Hematopoietic multipotent progenitor cell treated with erythropoietin and hydrocortisone succinate and interleukin-3 and kit ligand, for 8 days (in vitro differentiated cells): ENCODE measurements at places on chromosomes 7 and 10.

DNA sequence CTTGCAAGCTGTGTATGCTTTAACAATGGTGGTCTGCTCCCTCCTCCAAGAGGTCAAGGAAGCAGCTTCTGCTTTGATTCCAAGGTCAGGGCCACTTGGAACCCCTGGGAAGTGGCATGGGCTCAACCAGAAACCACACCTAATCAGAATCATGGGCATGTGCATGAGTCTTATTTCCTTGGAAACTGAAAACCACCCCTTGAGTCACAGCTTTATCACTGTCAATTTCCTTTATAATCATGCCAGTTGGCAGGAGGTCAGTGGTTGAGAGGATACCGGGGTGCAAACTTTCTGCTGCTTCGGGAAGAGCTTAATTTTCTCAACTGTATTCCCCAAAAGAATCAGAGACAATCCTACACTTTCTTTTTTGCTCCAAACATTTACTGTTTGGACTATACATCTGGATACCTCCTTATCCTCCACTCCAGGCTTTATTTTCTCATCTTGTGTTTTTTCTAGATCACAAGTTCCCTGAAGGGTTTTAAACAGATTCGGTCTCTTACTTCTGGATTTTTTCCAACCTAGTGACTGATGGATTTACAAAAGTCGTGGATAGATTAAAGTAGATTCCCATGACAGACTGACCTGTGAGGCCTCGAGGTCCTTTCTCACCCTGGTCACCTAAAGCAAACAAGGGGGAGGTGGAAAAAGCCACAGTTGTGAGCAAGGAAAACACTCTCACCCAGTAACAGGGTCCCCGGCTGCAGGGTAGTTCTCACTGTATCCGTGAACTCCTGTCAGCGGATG, 36.0 kb downstream of the COL17A1 start:
- DNase-seq = peak; percentile 47

DNA sequence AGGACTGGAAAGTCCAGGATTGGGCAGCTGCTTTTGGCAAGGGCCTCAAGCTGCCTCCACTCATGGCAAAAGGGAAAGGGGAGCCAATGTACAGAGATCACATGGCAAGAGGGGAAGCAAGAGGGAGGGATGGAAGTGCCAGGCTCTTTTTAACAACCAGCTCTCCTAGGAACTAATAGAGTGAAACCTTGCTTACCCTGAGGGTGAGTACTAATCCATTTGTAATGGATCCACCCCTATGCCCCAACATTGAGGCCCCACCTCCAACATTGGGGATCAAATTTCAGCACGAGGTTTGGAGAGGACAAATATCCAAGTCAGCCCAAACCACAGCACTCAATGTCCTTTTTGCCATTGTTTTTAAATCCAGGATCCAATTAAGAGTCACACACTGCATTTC, 12.5 kb downstream of the HABP2 start:
- DNase-seq = no peak

- DNase-seq = no peak
Observed at GRCh38 chr10:52853704-52854103, 81.1 kb upstream of the MBL2 start.

DNA sequence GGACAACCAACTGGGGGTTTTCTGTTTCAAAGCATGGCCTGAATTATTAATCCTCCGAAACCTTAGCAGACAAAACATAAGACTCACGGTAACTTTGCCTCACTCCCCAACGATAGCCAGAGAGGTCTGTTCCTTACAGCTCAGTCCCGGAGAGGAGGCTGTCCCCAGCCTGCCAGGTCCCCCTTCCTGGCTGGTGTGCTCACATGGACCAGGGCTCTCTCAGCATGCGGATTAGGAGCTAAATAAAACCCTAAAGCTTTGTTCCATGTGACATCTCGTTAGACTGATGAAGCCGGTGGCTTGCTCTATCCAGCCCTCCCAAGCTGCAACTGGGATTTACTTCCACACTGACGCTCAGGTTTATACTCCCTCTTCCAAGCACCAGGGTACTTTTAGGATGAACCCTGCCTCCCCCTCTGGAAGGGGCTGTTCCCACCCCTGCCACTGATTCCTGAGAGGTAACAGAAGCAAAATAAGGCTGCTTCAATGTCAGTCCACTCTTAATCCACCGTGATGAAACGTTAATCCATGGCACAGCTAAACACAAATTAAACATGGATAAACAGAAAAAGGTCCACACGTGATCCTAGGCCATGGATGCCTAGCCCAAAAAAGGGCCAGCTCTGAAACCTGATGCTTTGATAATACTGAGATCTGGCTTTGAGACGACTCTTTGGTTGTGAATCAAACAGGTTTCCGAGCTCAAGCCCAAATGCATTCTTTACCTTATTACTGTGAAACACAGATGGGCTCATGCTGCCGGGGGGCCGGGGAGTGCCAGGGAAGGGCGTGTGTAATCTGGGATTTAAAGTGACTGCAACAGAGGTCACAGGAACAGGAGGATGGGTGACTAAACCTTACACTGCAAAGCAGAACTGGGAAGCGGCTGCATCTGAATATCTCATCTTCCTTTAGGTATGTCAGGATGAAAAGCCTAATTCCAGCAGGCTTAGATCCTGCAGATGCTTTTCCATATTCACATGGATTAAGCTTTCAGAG, 86.2 kb downstream of the ZRANB1 start:
- DNase-seq = no peak

GRCh38 chr7:55470261-55470660, 102.0 kb downstream of the VOPP1 start:
- no peak for DNase-seq

DNA sequence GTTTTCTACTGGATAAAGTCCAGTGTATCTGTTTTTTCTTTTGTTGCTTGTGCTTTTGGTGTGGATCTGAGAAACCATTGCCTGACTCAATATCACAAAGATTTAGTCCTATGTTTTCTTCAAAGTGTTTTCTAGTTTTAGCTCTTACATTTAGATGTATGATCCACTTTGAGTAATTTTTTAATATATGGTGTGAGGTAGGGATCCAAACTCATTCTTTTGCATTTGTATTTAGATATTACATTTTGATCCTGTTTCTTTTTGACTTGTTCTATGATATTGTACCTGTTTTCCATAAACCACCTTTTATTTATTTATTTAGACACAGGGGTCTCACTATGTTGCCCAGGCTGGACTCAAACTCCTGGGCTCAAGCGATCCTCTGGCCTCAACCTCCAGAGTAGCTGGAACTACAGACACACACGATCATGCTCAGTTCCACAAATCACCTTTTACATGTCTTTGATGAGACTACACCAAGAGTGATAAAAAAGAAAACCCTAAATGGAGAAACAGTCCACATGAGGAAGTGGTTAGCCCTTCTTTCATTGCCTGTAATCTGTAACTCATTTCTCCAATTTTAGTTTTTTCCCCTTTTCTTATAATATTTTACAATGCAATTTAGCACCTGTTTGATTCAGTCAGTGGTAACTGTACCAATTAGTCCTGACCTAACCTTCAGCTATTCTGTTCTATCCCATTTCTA, 86.0 kb downstream of the SLC37A3 start:
- no peak for DNase-seq

- no peak for DNase-seq
Observed at GRCh38 chr7:20484356-20484755, 131.1 kb upstream of the ABCB5 start.

- DNase-seq = no peak
Observed at GRCh38 chr7:98771519-98771918, 98.3 kb downstream of the TMEM130 start.

DNA sequence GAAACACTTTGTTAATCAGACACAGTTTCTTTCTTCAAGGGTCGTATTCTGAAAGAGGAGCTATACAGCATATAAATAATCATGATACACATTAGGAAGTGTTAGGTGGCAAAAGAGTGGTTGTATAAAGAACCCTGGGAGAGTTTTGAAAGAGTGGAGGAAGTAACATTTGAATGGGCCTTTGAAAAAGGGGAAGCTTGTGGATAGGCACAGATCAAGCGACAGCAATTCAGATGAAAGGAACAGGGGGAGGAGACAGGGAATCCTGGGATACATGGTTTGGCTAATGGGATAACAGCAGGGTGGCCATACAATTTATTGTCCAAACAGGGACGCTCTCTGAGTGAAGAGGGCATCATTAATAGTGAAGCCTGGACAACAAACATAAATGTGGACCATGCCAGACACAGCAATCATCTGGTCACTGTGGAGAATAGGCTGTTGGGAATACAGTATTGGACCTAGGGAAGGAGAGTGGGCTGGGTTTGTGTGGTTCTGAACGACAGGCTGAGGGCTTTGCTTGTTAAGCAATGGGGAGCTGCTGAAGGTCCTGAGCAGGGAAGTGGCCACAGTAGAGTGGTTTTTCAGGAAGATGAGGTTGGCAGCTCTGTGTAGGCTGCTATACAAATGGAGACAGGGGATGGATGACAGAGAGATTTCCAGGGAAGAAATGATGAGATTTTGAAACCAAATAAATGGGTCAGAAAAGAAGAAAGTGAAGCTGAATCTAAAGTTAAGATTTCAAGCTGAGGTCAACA, 75.9 kb downstream of the ICA1 start:
- DNase-seq = no peak

DNA sequence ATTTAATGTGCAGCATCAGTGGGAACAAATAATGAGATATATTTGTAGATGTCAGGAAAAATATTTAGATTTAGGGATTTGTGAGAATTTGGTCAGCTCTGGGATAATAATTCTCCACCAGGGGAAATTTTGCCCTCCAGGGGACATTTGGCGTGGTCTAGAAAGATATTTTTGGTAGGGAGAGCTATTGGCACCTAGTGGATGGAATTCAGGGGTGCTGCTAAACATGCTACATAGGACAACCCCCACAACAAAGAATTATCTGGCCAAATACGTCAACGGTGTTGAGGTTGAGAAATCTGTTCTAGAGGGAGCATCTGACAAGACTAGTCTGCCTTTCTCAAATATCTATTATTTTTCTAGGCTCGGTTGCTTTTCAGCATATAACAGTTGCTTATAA, 2.1 kb downstream of the ADK start:
- no peak for DNase-seq

- no peak for DNase-seq
Observed at GRCh38 chr10:51106311-51106945, 32.1 kb downstream of the PRKG1 start.

GRCh38 chr7:121966276-121966934, 93.4 kb downstream of the PTPRZ1 start:
- DNase-seq = no peak

DNA sequence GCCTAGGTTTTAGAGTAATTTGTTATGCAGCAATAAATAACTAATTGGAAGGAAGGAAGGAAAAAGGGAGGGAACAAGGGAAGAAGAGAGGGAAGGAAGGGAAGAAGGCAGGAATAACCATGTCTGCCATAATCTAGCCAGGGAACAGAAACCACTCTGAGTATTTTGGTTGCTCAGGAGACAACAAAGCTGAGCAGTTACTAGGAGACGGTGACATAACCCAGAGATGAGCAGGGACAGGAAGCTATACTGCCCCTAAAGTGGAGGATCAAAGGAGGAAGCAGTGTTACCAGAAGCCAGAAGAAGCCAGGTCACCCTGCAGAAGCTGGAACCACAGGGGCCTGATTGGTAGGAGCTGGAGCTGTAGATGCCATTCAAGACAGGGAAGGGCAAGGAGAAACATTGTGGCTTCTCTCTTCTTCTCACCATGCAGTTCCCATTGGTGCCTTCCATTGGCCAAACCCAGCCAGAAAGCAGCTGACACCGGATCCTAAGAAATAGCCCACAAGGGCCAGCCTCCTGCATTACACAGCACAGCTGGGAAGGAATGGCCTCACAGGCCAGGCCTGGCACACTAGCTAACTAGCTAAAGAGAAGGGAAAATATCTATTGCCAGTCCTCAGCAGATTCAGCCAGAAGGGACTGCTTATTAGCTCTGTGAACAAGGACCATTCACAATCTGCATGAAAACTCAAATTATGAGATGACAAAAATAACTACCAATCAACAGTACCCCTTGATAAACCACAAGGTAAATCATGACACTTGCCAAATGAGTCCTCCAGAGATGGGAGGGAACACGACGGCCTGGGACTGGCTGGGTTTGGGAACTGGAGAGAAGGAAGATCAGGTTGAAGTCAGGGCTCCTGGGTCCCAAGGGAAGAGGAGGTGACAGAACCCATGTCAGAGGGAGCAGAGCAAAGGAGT, 184.5 kb upstream of the NFE2L3 start:
- no peak for DNase-seq

GRCh38 chr10:73796766-73797165, 11.4 kb downstream of the ZSWIM8 start:
- no peak for DNase-seq

DNA sequence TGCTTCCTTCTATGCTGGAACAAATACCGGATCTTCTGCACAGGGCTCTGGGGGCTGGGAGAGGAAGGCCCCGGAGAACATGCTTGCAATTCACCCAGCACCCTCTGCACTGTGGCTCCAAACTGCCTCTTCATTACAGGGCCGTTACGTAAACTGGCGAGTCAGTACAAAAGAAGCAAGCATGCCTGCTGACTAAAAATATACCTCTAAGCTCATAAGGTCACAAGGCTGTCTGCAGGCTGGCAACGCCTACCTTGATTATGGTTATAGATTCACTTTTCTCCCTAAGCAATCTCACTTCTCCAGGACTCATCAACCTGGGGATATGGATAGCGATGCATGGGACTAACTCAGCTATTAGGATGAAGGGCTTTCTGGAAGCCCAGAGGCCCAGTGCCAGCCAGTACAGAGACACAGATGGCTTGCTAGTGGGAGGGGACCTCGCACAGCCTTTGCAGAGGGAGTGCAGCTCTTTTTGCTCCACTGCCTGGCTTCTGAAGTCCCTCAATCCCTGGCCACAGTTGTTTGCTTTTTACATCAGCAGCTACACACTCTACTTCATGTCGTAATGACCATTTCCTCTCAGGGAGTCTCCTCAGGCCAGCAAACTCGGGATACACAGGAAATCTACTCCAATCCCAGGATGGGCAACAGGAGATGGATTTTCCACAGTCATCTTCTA, 96.1 kb downstream of the SH3PXD2A start:
- DNase-seq = no peak

DNA sequence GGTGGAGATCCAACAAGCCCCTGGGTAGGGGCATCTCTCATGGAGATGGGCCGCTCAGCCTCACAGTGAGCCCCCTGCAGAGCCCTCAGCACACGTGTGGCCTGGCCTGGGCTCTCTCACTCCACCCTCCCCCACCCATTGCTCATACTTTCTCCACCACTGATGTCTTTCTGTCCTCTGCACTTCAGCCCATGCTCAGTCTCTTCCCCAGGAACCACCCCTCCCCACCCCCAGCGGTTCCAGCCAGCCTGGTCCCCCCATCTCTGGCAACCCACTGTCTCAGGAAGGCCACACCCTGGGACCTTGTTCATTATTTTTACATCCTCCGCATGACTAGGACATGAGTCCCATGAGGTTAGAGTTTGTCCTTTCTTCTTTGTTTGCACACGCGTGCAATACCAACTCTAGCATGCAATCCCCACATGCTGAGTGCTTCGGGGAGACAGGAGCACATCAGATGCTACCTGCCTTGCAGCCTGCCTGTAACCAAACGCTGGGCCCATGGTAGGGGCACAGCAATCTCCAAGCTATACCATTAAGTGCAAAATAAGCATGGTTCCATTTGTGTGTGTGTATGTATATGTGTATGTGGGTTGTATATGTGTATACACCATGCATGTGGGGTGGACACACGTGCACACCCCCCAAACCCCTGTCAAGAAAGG, 408.4 kb upstream of the FOXK1 start:
- no peak for DNase-seq

GRCh38 chr10:8004469-8005000, 50.0 kb upstream of the GATA3 start:
- no peak for DNase-seq
